ENCODE measurements at places on chromosomes 3 and 15. TPM values are rescaled to one million over a fixed set of nuclear protein-coding genes. Genes with fewer than 3 reads are reported as not detected.

The LXN gene
- 25.5 TPM for total RNA-seq

The ERC2 gene
- 51.3 TPM for total RNA-seq

The MST1R gene
- 0.79 TPM for total RNA-seq

The ARHGEF26 gene
- total RNA-seq = 30.6 TPM

The ITPKA gene
- total RNA-seq = 0.89 TPM

The PAQR5 gene
- 5.3 TPM for total RNA-seq

The NTRK3 gene
- total RNA-seq = 49.5 TPM

The TRIM42 gene
- total RNA-seq = not detected

The FBXL22 gene
- total RNA-seq = 0.83 TPM

The FBLN2 gene
- 35.2 TPM for total RNA-seq

The OSBPL10 gene
- 6.2 TPM for total RNA-seq

The SLC30A4 gene
- total RNA-seq = 11.3 TPM

The ZDHHC23 gene
- total RNA-seq = 7.8 TPM

The CKMT1B gene
- total RNA-seq = 17.7 TPM

The CYP8B1 gene
- not detected for total RNA-seq

The RBP2 gene
- not detected for total RNA-seq

The GPR160 gene
- total RNA-seq = 7.2 TPM
